ENCODE measurements at places on chromosomes 6 and 20.

DNA sequence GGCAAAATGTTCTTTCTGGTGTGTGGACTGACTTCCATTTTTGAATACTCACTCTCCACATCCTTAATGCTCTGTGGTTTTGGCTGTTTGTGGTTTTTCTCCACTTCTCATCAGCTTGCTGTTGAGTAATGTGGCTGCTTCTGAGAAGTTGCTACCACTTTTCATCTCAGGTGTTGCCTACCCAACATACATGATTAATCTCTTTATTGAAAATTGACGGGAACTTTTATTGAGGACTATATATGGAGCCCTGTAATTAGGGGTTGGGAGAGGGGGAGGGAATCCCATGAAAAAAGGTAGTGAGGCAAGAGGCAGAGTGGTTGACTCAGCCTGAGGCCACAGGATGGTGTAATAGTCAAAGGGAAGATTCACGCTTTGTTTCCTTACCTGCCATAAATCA lies 17.6 kb downstream of the IL22RA2 start:
- no peak for DNase-seq

DNA sequence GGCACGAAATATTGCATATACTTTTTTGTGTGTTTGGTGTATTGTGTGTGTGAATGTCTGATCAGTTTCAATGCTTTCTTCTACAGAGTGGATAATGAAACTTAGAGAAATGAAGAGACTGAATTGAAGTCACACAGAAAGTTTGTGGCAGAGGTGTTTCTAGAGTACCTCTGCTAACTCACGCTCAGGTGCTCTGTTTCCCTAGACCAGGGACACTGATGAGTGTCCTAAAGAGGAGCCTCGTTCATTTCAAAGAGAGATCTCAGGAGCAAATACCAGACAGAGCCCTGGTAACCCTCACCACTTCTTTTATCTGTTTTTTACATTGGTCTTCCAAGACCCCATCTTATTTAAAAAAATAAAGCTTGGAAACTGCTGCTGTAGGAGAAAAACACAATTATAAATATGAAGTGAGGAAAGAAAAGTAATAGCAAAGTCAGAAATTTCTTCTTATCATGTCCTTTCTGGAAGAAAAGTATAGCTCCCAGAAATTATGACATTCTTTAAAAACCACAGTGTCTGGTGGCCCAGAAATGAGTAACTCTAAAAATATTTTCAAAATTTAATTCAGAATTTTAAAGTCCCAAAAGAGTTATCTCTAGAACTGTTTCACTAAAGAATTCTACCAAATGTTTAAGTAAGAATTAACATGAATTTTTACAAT lies 720.6 kb downstream of the RFPL4B start:
- no peak for DNase-seq

DNA sequence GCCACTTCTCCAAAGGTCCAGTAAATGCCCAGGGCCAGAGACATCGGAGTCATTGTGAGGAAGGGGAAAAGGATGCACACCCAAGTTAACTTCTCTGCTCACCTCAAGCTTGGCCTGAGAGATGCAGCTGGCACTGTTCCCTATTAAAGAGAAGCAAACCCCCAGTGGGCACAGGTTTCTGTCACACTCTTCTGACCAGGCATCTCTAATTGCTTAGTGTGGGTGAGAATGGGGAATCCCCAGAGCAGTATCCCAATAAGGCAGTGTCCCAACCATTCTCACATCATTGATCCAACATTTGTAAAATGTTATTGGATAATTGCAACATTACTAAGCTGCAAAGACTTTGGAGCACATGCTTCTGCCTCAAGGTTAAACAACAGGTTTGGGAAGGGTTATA lies 232.3 kb downstream of the ADGRG6 start:
- DNase-seq: no peak

GRCh38 chr6:64330694-64331307 lies 695.2 kb downstream of the PHF3 start:
- DNase-seq: peak; percentile 19

- DNase-seq: no peak
Measured at GRCh38 chr6:2952557-2953095, 18.7 kb downstream of the SERPINB6 start.

GRCh38 chr6:37243816-37244370 lies 13.7 kb upstream of the TBC1D22B start:
- DNase-seq: no peak

GRCh38 chr6:139150920-139151319 lies 16.0 kb downstream of the HECA start:
- no peak for DNase-seq

DNA sequence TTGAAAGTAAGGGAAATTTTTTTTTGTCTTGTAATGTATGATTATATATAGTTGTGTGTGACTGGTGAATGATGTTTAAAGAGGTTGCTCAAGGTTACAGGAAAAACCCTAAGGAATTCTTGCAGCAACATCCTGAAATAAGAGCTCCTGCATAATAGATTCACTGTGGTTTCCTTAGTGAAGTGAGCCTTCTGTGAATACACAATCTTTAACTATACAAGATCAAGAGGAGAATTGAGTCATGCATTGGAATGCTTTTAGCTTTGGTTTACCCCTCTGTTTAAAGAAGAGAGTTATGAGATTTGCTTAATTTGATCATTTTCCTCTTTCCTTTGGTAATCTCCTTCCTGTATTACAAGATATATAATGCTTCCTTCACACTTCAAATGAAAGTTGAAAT lies 141.6 kb upstream of the EYA4 start:
- no peak for DNase-seq

DNA sequence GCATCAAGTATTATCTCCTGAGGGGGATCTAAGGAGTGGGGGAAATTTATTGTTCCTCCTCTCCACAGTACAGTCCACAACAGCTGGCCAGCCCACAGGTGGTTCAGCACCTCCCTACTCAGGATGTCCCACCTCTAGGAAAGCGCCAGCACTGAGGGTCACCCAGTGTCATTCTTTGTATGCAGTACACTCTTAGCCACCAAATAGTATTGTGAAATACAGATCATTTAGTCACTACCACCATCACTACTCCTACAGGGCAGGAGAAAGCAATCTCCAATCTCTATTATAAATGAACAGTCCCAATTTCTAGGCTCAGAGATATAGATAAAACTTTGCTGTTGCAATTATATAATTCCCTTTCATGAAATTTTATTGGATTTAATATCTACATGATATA lies 6.3 kb upstream of the ZNF76 start:
- DNase-seq: no peak

GRCh38 chr6:93915961-93916360 lies 496.6 kb upstream of the EPHA7 start:
- DNase-seq: no peak

DNA sequence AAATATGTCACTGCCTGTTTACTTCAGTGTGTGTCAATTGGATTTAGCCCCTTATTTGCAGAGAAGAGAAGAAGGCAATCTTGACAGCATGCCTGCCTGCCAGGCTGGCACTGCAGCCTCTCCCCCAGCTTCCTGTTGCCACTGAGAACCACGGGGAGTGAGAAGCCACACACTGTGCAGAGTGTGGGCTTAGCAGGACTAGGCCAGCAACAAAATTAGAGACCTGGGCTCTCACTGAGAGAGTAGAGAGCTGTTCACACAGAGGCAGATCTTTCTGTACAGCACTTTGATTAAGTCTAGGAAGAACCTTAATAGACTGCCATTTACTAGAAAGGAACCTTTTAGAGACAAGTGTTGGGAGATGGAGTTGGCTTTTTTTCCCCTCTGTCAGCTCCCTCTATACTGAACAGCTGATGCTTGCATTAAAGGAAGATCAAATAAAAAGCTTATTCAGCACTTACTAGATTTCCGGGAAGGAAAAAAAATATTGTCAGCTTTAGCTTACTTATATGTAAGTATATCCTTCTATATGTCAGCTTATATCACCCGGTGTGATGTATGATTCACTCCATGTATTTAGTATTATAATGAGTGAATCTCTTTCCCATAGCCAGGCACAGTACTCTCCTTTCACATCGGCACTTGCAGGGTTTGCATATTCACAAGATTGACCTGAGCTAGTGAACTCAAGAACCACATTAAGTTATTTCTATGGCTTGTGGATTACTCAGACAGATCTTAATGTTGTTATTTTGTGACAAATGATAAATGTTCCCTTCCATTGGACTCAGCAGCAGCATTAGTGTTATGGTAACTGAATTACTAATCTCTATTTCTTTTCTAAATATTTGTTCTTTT lies 851.0 kb upstream of the EPHA7 start:
- DNase-seq: peak; percentile 74

DNA sequence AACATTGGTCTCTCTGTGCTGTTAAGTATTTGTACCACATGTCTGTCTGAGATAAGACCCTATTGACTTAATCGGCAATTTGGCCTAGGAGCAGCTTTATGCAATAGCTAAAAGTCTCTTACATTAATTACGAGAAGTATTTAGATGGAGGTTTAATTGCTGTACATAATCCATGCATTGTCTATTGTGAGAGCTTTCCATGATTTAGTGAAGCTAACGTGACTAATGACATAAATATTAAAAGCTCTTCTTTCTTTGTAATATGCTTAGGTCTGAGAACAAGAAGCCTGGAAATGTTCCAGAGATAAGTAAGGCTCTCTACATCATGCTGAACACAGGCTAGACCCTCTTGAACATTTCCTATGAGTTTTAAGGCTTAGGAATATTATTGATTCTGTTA lies 32.7 kb upstream of the FAM83B start:
- no peak for DNase-seq

- DNase-seq: no peak
Measured at GRCh38 chr6:99146711-99147110, 199.0 kb upstream of the FBXL4 start.

DNA sequence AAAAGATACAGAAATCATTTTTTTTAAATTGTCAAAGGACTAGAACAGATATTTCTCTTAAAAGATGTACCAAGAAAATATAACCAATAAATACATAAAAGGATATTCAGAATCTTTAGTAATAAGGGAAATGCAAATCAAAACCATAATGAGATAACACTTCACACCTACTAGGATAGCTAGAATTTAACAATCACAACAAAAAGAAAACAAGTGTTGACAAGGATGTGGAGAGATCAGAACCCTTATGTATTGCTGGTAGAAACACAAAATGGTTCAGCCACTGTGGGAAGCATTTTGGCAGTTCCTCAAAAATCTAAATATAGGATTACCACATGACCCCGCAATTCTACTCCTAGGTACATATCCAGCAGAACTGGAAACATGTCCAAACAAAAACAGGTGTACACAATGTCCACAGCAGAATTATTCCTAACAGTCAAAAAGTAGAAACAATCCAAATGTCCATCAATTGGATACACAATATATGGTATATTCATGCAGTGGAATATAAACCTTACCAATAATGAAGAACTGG lies 211.0 kb downstream of the LRFN2 start:
- no peak for DNase-seq

- no peak for DNase-seq
Measured at GRCh38 chr20:50467718-50468356, 42.3 kb upstream of the PTPN1 start.

Measured in NCI-H2081 treated with DMSO at 0.1 percent for 48 hours (cell line).